ENCODE measurements at places on chromosomes 3 and 15.

DNA sequence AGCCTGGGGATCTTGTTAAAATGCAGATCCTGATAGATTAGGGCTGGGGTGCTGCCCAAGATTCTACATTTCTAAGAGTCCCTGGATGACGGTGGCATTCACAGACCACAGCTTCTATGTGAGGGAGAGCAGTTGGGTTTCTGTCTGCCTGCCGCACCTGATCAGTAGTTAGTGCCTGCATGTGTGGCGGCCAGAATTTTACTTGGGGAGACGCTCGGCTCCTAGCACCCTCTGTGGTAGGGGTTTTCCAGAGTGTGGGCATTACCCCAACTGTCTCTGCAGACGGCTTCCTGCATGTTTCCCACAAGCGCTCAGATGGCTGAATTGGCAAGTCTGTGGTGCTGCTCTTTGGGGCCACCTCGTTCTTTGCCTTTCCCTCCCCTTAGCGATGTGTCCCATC lies 8.3 kb downstream of the GHRL start:
- peak; percentile 18 for DNase-seq

DNA sequence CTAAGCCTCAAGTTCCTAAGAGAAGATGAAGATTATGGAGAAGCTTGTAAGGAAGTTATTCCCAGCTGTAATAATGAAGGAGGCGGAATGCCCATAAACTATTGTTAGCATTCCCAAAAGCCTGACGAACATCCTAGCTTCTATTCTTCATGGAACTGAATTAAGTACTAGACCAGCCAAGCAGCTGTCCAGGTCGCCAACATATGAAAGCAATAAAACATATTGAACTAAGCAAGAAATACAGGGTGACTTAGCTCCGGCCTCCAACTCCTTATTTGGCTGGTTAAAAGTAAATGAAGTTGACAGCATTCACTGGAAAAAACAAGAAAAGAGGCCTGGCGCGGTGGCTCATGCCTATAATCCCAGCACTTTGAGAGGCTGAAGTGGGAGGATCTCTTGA lies 174.0 kb upstream of the TPM1 start:
- no peak for DNase-seq

GRCh38 chr3:165884518-165884917 lies 47.3 kb upstream of the BCHE start:
- no peak for DNase-seq

- no peak for DNase-seq
These were observed 88.8 kb upstream of the C3orf80 start for GRCh38 chr3:160136421-160136820.

DNA sequence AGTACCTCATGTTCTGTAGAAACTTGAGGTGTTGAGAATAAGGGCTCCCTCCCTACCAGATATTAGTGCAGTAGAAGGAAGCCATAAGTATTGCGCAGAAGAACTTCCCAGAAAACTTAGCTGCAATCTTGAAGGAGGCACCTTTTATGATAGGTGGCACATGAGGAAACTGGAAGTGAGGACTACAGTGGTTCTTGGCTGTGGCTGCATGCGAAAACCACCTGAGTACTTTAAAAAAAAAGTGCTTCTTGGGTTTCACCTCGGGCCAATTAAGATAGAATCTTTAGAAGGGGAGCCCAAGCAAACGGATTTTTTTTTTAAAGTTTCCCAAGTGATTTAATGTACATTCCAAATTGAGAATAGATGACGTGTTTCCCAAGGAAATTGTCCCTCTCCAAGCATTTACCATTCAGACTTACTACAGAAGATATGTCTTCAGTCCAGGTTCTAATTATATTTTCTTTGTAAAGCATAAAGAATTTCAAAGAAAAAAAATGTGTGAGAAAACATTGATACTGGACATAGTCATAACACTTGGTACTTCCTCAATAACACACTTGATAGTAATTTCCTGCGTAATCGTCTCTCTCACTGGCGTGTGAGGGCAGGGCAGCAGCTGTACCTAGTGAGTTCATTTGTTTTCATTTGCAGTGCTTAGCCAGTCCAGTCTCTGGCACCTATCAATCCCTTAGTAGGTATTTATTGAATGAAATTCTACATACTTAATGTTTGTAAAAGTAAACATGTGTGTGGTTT lies 12.3 kb upstream of the NR1I2 start:
- no peak for DNase-seq

GRCh38 chr3:175511219-175511785 lies 652.2 kb downstream of the NAALADL2 start:
- DNase-seq, result no peak

DNA sequence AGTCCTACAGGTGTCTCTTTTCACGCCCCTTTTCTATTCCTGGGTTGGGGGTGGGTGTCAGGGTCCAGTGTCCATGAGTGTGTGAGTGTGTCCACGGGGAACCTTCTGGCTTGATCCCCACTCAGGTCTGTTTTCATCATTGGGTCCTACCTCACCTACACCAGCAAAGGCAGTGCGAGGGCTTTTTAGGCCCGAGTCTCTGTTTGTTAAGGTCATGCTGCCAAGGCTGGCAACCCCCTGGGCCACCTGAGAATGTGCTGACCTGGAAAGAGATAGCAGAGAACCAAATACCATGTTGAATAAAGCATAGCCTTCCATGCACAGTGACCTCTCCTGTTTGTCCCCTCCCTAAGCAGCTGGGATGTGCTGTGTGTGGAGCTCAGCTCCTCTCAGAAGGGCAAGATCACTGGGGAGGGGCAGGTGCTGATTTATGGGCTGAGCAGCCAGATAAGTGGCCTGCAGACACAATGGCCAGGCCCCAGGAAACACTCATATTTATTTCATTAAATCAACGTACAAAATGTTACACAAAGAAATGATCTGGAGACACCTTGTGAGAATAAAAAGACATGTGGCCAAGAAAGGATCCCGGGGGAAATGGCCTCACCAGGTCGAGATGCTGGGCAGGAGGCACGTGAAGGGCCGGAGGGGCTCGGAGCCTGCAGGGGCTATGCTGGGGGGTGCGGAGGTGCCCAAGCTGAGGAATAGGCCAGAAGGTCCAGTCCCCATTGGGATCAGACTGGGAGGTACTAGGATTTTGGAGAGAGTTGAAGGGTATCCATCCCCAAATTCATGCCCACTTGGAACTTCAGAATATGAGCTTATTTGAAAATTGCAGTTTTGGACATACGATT lies 36.1 kb downstream of the RAB6B start:
- no peak for DNase-seq

DNA sequence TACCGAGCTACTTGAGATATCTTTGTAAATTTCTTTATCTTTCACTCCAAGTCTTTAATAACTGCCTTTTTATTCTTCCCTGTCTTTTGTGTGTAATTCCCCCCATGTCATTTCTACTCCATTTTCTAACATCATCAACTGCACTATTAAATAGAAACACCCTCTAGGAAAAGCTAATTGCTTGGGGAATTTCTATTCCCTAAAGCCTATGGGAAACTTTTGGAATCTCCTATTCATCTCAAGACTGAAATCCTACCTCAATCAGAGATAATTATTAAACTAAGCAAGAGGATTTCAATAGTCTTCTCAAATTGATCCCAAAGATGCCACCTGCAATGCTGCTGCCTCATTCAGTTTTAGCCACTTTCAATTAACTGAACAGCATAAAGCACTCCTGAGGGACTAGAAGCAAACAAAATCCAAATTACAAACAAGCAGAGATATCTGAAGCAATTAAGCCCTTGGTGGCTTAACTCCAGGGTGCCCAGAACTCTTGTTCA lies 598.7 kb downstream of the IGSF11 start:
- no peak for DNase-seq

DNA sequence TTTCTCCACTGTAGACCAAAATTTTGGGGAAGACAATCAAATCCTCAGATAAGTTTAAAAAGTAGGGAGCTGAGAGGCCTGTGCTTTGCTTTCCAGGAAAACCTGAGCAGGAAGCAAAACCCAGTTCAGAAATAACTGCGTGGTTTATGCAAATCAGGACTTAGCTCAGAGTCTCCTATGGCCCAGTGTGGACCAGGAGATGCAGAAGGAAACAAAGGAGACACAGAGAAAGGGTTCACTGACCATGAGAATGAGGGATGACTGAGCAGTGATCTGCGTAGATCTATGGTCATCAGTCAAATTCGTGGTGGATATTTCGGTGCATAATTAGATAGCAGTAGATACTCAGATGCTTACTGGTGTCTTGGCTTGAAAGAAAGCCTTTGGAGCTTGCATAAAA lies 196.6 kb downstream of the TPRG1 start:
- DNase-seq, result no peak

GRCh38 chr3:151067158-151067557 lies 18.3 kb upstream of the MED12L start:
- no peak for DNase-seq

DNA sequence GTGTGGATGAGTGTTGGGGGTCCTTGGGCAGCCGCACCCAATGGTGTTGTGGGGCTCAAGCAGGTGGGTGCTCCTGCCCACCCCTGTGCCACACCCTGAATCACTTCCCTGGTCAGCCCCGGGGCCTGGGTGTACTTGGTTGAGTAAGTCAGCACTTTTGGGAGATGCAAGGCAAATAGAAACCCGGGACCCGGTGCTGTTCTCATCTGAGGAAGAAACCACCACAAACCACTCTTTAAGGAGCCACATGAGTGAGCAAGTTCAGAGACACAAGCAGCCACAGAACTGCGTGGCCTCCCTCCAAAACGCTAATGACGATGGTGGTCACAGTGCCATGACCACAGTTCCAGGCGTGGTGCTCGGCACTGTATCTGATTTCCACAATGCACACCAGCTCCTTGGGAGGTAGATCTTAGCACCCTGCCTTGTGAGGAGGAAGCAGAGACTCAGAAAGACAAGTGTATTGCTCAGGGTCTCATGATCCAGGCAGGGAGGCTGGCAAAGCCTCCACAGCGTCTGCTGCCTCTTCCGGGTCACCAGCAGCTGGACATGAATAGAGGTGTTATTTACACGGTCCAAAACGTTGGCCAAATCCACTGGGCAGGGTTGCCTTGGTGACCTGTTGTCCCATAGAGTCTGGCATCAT lies 118.2 kb upstream of the ALDH1A3 start:
- no peak for DNase-seq

DNA sequence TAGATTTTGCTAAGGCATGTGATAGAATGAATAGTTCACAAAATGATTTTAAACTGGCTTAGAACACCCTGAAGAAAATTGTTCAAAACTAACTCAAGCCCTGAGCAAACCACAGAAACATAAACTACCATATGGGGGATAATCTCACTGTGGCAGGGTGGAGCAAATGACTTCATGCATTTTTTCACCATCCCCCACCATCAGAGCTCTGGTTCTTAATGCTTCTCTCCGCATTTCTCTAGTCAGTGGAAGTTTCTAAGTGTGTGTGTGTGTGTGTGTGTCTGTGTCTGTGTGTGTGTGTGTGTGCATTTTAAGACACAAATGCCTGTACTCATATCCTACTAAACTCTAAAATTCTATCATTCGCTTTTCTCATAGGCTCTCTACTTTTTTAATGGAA lies 107.1 kb upstream of the PHLDB2 start:
- DNase-seq, result no peak

- no peak for DNase-seq
These were observed 54.3 kb downstream of the PTPRG start for GRCh38 chr3:61615643-61616042.

- DNase-seq, result no peak
These were observed 109.1 kb upstream of the LRIG1 start for GRCh38 chr3:66609660-66610561.

DNA sequence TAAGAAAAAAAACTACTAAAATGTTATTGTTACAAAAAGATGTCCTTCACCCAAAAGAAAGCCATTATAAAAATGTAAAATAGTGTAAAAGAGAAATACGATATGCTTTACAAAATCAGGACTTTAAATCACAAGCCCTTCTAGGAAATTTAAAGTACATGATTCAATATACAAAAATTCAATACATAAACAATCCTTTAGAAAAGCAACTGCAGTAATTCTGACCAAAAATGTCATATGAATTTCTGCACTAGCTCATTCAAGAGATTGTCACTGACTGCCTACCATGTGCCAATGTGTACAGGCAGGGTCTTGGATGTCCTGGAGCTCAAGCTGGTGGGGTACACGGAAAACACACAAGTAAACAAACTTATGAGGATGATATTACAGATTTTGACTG lies 2.5 kb downstream of the MORC1 start:
- DNase-seq, result no peak

DNA sequence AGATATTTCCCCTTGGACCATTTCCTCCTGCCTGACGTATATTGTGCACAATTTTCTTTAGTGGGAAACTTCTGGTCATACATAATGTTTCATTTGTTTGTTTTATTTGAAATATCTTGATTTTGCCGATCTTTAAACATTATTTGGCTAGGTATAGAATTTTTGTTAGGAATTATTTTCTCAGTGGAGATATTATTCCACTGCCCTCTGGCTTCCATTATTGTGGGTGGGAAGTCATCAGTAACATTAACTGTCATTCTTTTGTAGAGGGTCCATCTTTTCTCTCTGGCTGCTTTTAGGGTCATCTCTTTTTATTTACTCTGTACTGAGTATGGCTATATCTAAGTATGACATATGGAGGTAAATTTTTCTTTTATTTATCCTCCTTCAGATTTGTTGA lies 135.5 kb upstream of the LIPC start:
- no peak for DNase-seq
